ENCODE measurements at places on chromosomes 1 and 21. TPM values are rescaled to one million over a fixed set of nuclear protein-coding genes. Genes with fewer than 3 reads are reported as not detected.

GRCh38 chr1:59509341-59509875 lies 212.5 kb downstream of the FGGY start:
- peaks cover 23% of the 10 kb centered on the region for H3K36me3 ChIP-seq
- no peak for DNase-seq
- H3K27me3 ChIP-seq, result peaks cover 5% of the 10 kb centered on the region

DNA sequence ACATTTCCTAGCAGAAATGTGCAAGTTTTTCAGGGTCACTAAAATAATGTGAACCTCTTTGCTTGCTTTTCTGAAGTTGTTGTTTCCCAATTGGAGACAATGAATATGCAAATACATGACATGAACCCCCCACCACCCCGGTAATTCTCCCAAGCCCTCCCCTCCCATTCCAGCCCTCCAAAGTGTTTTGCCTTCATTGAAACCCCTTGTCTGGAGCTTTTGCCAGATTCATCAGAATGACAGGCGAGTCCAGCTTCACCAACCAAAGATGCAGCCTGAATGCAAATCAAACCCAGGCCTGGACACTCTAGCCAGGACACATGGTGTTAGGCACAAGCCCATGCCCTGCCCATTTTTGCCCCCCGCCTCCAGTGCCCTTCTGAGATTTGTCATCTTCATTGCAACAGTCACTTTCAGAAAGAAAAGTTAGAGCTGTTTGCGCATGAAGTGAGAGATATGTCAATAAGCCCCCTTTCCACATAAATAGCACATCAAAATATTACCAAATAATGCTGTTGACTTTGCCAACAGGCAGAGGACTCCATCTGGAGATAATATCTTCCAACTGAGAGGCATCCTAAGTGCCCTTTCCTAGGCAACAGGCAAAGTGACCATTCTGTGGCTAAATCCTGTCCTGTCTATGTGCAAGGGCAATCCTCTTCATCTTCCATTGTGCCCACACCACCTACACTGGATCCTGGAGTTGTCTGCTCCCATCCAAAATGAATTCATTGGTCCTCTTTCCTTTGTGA lies 145.6 kb upstream of the NFIA start:
- H3K4me1 ChIP-seq, result no peaks in the 10 kb centered on the region
- peaks cover 3% of the 10 kb centered on the region for H3K27me3 ChIP-seq
- H3K27ac ChIP-seq, result no peak overlapping the region

- no peak overlapping the region for H3K27ac ChIP-seq
- H3K36me3 ChIP-seq, result no peaks in the 10 kb centered on the region
- no peak for DNase-seq
Measured at GRCh38 chr1:219433001-219433400, 179.9 kb downstream of the ZC3H11B start.

GRCh38 chr1:174724219-174724618 lies 275.5 kb upstream of the CACYBP start:
- peaks cover 2% of the 10 kb centered on the region for H3K36me3 ChIP-seq
- no peaks in the 10 kb centered on the region for H3K4me1 ChIP-seq
- no peak overlapping the region for H3K27ac ChIP-seq

DNA sequence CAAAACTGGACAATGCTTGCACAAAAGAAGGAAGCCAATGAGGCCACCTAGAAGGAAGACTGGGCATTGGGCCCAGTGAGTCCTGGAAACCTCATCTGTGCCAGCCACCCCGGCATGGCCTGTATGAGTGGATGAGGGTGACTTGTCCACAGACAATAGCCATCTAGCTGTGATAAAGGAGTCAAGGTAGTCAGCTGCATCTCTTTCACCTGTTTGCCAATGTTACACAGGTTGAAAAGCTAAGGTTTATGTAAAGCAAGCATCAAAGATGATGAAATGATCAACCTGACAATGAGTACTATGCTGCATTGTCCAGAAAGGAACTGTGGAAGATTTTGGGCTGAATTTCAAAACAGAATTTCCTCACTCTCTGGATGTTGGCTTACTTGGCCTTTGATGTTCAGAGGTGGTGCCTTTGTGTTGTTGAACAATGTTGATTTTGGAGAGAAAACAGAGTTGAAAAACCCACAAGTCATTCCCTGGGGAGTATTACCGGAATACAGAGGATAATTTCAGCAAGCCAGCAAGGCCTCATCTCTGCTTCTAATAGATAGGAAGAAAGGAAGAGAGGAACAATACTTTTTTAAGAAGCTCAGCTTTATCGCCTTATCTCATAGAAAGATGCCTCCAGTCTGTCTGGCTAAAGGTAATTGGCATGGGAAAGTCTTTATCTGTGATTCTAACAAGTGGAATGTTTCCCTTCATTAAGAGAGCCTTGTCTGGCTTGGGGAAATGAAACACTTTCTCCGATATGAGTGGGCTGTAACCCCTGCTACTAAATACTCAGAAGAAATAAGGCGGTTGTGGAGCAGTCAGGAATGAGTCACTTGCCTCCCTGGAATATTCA lies 11.4 kb upstream of the SELE start:
- H3K36me3 ChIP-seq, result no peaks in the 10 kb centered on the region
- H3K27me3 ChIP-seq, result no peaks in the 10 kb centered on the region
- no peak overlapping the region for H3K27ac ChIP-seq
- DNase-seq, result no peak

- peaks cover 5% of the 10 kb centered on the region for H3K27me3 ChIP-seq
- H3K4me1 ChIP-seq, result peaks cover 29% of the 10 kb centered on the region
- H3K27ac ChIP-seq, result peak overlapping the region; percentile 98
- peak overlapping the region; percentile 81 for H3K4me3 ChIP-seq
Measured at GRCh38 chr1:78005755-78006154, 1.0 kb downstream of the DNAJB4 start.

GRCh38 chr1:36941316-36941978 lies 92.9 kb downstream of the GRIK3 start:
- H3K27me3 ChIP-seq, result peaks cover 4% of the 10 kb centered on the region
- H3K4me3 ChIP-seq, result no peak overlapping the region
- H3K27ac ChIP-seq, result no peak overlapping the region
- H3K36me3 ChIP-seq, result no peaks in the 10 kb centered on the region

DNA sequence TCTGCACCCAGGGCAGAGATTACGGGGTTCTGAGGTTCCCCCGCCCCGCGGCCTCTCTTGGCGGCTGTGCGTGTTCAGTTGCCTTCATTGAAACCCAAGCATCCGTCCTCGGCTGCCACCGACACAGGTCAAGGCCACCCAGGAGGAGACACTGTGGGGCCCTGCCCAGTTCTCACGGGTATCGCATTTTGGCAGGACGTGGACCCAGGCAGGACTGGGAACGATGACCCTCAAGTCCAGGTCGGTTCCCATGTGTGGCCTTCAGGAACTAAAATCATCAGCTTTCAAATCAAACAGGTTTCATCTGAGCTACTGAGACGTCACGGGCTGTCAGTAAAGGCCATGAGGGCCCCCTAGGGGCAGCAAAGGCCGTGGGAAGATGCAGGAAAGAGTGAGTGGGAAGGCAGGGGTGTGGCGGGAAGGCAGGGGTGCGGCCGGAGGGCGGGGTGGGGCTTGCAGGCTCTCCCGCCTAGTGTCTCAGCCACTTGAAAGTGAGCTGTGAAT lies 7.0 kb upstream of the C1orf174 start:
- H3K27ac ChIP-seq, result no peak overlapping the region

GRCh38 chr21:32406405-32406804 lies 6.1 kb upstream of the EVA1C start:
- H3K27me3 ChIP-seq, result peaks cover 6% of the 10 kb centered on the region
- peaks cover 66% of the 10 kb centered on the region for H3K4me1 ChIP-seq
- H3K36me3 ChIP-seq, result no peaks in the 10 kb centered on the region

GRCh38 chr1:204818998-204819397 lies 51.7 kb upstream of the NFASC start:
- DNase-seq, result no peak
- no peak overlapping the region for H3K4me3 ChIP-seq
- H3K27me3 ChIP-seq, result no peaks in the 10 kb centered on the region
- H3K27ac ChIP-seq, result no peak overlapping the region

DNA sequence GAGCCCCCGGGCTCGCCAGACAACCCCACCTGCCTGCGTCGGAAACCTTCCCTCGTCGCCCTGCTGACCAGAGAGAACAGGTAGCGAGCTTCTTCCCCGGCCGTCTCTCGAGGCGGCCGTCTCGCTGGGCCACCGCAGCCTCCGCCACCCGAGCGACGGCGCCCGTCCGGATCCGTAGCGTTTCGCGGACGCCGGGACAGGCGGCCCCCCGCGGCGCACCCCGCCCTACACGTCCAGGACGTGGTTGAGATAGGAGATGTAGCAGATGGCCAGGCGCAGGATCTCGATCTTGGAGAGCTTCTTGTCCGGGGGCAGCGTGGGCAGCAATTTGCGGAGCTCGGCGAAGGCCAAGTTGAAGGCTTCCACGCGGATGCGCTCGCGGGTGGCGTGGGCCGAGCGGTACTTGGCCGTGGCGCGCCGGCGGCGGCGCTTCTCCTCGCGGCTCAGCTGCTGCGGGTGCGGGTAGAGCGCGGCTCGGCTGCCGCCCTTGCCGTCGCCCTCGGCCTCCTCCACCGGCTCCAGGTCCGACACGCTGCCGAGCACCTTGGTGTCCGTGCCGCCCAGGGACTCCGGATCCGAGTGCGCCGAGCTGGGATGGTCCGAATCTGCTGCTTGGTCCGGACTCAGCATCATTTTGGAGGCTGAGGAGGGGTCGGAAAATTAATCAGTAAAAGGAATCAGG lies 3.0 kb downstream of the NHLH2 start:
- peaks cover 29% of the 10 kb centered on the region for H3K27me3 ChIP-seq
- no peaks in the 10 kb centered on the region for H3K4me1 ChIP-seq
- H3K36me3 ChIP-seq, result no peaks in the 10 kb centered on the region
- DNase-seq, result no peak

- no peak overlapping the region for H3K4me3 ChIP-seq
- H3K27ac ChIP-seq, result no peak overlapping the region
- no peaks in the 10 kb centered on the region for H3K36me3 ChIP-seq
- H3K4me1 ChIP-seq, result peaks cover 18% of the 10 kb centered on the region
Measured at GRCh38 chr1:10696977-10697376, 99.5 kb downstream of the CASZ1 start.

- no peak overlapping the region for H3K4me3 ChIP-seq
- peaks cover 5% of the 10 kb centered on the region for H3K27me3 ChIP-seq
- peaks cover 11% of the 10 kb centered on the region for H3K4me1 ChIP-seq
- no peak for DNase-seq
- H3K36me3 ChIP-seq, result no peaks in the 10 kb centered on the region
Measured at GRCh38 chr1:14773396-14774025, 175.0 kb downstream of the KAZN start.

DNA sequence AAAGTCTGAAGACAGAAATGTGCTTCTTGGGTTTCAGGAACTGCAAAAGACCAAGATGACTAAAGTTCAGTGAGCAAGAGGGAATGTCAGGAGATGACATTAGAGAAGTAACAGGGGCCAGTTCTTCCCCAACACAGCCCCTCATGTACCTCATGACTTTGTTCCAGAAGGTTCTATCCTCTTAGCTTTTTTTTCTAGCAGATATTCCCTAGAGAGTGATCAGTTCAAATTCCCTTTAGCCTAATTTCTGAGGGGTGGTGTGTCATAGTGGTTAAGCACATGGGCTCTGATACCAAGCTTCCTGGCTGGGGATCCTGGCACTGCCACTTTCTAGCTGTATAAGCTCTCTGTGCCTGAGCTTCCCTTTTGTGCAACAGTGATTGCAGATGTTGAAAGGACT lies 108.0 kb downstream of the LBR start:
- H3K4me3 ChIP-seq, result no peak overlapping the region
- no peaks in the 10 kb centered on the region for H3K36me3 ChIP-seq
- no peaks in the 10 kb centered on the region for H3K4me1 ChIP-seq
- H3K27ac ChIP-seq, result no peak overlapping the region

SVBP gene
- polyA plus RNA-seq, result 29.3 TPM

PRDM16 gene
- 0.22 TPM for polyA plus RNA-seq

GNPAT gene
- 35.3 TPM for polyA plus RNA-seq

DDR2 gene
- polyA plus RNA-seq, result 0.02 TPM

KCNJ9 gene
- polyA plus RNA-seq, result not detected

HEYL gene
- polyA plus RNA-seq, result not detected

ANKRD45 gene
- not detected for polyA plus RNA-seq

DISP1 gene
- polyA plus RNA-seq, result 2.5 TPM

Measured in immature natural killer cell (primary cell).